ENCODE measurements at places on chromosomes 1 and 21.

DNA sequence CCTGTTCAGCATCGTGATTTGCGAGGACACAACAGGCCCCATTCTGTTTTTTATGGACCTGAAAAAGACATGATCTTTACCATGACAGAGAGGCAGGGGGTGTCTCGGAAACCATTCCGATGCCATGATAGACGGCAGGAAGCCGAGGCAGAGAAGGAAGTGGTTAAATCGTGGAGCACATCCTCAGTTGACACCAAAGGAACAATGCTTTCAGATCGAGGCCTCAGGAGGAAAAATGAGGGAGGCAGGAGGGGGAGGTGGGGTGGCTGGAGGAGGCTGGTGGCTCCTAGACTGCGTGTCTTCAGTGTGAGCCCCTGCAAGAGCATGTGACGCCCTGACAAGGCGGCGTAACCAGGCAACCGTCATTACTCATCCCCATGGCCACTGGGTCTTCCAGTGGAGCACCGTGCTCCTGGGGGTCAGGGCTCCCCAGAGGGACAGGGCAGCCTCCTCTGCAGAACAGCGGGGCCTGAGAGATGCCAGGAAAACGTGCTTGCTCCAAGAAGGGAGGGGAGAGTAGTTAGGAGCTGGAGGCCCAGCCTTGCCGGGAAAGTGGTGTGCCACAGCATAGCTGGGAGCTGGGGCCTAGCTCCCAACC lies 172.8 kb upstream of the TMEM51 start:
- no peak for DNase-seq

DNA sequence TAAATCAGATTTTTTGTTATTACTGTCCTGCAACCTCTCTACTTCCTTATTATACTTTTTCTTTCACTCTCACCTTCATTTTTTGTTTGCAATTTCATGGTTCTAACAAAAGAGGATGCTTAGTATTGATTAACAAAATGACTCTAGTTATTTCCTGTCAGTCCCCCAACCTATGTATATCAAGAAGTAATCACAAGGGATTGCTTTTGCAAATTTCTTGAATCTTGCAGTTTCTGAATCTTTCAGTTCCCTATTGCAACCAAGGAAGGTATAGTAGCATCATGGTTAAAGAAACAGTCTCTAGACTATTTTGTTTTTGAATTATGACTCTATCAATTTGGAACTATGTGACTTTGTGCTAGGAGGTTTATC lies 446.9 kb downstream of the NEGR1 start:
- DNase-seq, result no peak

GRCh38 chr1:31620631-31621497 lies 3.4 kb downstream of the HCRTR1 start:
- DNase-seq, result no peak

GRCh38 chr1:107936498-107937481 lies 28.2 kb downstream of the VAV3 start:
- no peak for DNase-seq

DNA sequence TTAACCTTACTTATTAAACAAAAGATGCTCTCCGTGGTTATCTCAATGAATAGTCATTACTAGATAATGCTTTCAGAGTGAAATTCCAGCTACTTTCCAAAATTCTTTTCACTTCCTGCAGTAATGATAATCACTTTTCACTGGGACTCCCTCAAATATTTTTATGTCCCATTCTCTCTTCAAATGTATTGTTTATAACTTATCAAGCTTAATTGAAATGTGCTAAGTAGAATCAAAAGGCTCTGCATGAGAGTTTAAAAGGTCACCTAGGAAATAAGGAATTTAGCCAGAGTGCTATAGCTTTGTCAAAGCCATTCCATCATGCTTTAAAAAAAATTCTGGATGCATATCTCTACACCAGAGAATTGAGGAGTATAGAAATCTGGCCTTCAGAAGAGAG lies 106.4 kb downstream of the ODF2L start:
- DNase-seq, result no peak

GRCh38 chr1:93839307-93839706 lies 39.7 kb downstream of the DNTTIP2 start:
- DNase-seq, result no peak

DNA sequence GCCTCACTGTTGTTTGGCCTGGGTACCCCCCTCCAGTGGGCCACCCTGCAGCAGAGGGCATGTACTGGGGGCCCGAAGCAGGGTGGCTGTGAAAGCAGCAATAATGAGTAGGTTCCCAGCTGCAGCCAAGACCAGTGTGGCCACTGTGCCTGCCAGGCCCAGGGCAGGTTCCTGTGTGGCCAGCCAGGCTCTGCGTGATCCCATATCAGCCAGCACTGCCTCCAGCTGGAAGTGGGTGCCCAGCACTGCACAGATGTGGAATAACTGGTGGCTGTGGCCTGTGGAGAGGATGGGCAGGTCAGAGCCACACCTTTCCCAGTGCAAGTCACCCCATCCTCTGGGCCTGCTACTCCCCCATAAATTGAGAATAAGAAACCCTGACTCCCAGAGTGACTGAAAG lies 2.1 kb downstream of the BGLAP start:
- DNase-seq, result no peak

GRCh38 chr21:18803624-18804023 lies 400.0 kb upstream of the TMPRSS15 start:
- no peak for DNase-seq

GRCh38 chr1:234672349-234673135 lies 62.6 kb upstream of the IRF2BP2 start:
- no peak for DNase-seq

- no peak for DNase-seq
Measured at GRCh38 chr1:47452426-47452825, 14.6 kb downstream of the FOXD2 start.

DNA sequence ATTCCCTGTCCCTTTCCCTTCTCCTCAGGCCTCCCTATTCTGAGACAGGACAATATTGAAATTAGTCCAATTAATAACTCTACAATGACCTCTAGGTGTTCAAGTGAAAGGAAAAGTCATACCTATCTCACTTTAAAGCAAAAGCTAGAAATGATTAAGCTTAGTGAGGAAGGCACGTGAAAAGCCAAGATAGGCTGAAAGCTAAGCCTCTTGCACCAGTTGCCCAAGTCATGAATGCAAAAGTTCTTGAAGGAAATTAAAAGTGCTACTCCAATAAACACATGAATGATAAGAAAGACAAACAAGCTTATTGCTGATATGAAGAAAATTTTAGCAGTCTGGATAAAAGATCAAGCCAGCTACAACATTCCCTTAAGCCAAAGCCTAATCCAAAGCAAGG lies 3.8 kb upstream of the MAP3K21 start:
- DNase-seq, result no peak

DNA sequence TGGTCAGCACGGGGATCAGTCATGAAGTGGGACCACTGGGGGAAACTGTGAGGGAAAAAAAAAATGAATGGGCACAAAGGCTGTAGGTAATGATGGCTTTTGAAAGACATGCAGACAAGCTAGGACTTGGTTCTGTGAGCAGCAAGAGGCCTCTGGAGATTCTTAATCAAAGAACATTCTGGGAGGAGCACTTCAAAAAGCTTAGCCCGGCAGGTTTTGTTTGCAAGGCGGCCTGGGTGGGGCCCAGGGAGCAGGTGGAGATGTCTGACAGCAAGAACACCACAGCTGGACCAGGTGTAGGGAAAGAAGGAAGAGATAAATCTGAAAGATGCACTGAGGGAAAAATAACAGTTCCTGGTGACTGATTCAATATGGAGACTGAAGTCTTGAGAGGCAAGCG lies 6.0 kb downstream of the TEX35 start:
- no peak for DNase-seq

DNA sequence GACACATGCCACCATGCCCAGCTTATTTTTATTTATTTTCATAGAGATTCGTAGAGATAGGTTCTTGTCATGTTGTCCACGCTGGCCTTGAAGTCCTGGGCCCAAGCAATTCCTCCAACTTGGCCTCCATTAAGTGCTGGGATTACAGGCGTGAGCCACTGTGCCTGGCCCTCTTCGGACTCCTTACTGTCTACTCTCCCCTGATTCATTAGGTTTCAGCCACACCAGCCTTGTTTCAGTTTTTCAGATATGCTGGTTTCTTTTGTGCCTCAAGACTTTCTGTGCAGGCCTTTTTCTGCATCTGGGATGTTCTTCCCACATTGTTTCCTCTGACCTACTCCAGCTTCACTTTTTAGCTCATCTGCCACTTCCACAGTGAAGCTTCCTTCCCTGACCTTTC lies 85.4 kb downstream of the CACNA1E start:
- DNase-seq, result no peak

DNA sequence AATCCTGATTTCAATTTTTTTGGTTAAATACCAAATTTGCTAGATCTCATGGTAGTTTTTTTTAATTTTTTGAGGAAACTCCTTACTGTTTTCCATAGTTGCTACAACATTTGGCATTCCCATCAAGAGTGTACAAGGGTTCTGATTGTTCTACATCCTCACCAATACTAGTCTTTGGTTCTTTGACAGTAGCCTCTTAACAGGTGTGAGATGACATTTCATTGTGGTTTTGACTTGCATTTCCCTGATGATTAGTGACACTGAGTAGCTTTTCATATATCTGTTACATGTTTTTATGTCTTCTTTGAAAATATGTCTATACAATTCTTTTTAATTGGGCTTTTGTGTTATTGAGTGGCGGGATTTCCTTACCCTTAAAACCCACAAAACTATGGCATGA lies 20.9 kb upstream of the RGS13 start:
- DNase-seq, result no peak

DNA sequence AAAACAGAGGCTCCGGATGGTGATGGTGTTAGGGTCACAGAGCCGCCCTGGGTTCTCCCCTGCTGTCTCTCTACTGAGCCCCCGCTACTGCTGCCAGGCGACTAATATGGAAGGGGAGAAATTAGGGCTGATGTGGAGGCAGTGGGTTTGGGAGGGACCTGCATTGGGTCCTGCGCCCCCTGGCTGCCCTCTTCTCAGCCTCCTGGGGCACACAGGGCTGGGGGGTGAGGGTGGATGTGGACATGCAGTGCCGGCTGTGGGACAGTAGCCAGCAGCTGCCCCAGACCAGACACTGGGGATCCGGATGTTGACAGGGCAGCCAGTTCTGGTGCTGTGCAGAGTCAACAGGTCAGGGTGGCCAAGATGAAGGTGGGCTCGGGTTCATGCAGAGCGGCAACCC lies 1.5 kb upstream of the CLCNKB start:
- peak; percentile 49 for DNase-seq

GRCh38 chr21:15037900-15038293 lies 26.9 kb downstream of the NRIP1 start:
- no peak for DNase-seq

DNA sequence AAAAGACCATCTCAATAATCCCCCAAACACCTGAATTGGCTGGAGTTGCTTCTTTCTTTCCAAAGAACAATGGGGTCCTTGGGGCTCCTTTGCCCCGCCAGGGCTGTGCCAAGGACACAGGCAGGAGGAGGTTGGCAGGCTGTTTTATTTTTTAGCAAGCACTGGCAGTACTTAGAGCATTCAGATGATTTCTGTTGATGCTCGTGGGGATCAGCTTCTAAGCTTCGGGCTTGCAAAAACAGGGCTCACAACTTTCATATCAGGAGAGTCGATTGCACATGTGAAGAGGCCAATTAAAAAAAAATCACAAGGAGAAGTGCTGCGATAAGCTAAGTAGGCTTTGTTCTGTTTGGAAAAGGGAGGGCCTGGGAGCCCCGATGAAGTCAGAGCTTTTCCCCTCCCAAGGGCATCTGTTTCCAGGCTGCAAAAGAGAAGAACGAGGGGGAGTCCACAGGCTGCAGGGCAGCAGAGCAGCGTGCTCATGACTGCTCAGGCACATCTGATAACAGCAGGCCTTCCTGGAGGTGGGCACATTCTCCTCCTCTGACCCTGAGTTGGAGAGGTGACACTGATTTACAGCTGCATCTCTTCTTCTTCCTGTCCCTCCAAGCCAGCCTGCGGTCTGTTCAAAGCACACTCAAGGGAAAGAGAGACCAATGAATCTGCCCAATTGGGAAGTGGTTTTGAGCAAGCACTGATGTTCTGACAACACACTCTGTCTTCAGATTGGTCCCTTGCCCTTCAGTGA lies 27.3 kb upstream of the BCAR3 start:
- no peak for DNase-seq

DNA sequence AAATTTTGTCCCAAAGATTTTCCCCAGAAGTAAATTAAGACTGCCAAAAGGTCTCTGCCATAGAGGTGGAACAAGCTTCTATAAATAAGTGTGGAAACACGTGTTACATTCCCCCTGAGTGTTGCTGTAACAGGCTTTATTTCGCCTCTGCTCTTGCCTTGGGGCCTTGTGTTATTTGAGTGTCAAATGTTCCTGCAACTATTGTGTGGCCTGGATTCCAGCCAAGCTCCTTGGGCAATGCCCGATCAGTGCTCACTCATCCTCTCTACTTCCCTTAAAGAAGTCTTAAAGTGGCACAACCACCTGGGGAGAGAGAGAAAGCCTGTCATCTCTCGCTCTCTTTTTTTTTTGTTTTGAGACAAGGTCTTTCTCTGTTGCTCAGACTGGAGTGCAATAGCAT lies 156.7 kb downstream of the NR5A2 start:
- DNase-seq, result no peak

- no peak for DNase-seq
Measured at GRCh38 chr1:85663382-85663781, 44.9 kb downstream of the ZNHIT6 start.

GRCh38 chr1:150210091-150210490 lies 25.8 kb downstream of the ANP32E start:
- no peak for DNase-seq

GRCh38 chr1:29631361-29631760 lies 395.0 kb downstream of the PTPRU start:
- DNase-seq, result no peak
